ENCODE measurements at places on chromosomes 2 and 18. TPM values are rescaled to one million over a fixed set of nuclear protein-coding genes. Genes with fewer than 3 reads are reported as not detected.

- ATAC-seq, result no peak
Measured at GRCh38 chr18:47595831-47596501, 334.5 kb downstream of the SMAD2 start.

GRCh38 chr18:76914314-76914713 is 92.0 kb downstream of the ZNF236 start:
- no peak for ATAC-seq

DNA sequence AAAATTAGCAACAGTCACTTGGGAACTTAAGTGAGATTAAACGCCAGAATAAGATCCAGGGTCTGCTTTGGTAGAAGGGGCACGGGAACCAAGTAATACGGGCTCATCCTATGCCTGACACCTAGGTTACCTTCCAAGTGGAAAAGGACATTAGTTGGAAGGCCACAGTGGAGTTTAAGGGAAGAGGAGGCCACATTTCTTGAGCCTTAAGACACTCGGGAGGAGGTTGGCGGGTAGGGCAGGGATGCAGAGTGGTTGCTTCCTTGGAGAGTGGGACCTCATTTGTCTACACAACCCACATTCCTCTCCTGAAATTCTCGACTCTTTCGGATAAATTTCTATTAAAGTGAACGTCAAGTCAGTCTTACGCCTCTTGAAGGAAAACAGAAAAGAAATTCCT is 510 bp upstream of the DNAH6 start:
- ATAC-seq, result peak; percentile 11

GRCh38 chr2:10848541-10848940 is 36.0 kb upstream of the PDIA6 start:
- no peak for ATAC-seq

GRCh38 chr2:127577973-127578372 is 42.5 kb downstream of the MYO7B start:
- ATAC-seq, result no peak

DNA sequence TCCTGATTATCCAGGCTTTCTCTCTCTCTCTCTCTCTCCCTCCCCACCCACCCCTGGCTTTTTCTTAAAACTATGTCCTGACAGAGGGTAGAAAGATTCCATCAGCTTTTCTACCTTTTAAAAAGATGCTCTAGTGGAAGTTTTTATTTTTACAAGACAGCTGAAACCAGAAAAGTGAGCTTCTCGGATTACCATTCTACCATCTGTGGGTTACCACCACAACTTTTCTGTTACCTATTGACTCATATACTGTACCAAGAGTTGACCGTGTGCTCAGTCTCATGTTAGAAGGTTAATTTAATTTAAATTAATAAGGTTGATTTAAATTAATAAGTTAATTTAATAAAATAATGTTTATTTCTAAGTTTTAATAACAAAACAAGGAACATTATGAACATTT is 137.6 kb downstream of the UPP2 start:
- ATAC-seq, result no peak

- no peak for ATAC-seq
Measured at GRCh38 chr2:120821446-120822160, 85.9 kb downstream of the GLI2 start.

- no peak for ATAC-seq
Measured at GRCh38 chr2:212677466-212677865, 138.9 kb upstream of the ERBB4 start.

- ATAC-seq, result no peak
Measured at GRCh38 chr2:178229927-178230326, 35.6 kb downstream of the OSBPL6 start.

GRCh38 chr2:15858466-15858865 is 81.9 kb upstream of the MYCN start:
- no peak for ATAC-seq

- ATAC-seq, result no peak
Measured at GRCh38 chr2:189386741-189387140, 54.5 kb upstream of the WDR75 start.

GRCh38 chr2:109069331-109070194 is 59.4 kb upstream of the SH3RF3 start:
- no peak for ATAC-seq

DNA sequence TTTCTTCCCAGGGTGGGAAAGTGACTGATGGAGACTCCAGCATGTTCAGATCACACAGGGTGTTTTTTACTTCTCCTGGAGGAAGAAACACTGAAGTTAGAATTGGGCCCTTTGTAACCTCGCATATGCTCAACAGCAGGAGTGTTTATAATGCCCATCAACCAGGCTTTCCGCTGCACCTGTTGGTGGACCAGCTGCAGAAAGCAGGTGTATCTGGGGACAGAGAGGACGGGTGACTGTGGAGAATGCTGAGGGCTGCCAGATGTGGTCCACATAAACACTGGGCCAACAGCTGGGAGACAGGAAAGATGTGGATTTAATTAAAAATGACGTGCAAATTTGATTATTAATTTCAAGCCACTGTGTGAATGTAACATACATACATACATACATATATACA is 335.5 kb upstream of the SPRED2 start:
- ATAC-seq, result no peak

- peak; percentile 74 for ATAC-seq
Measured at GRCh38 chr2:100924520-100925451, 77.3 kb upstream of the RPL31 start.

DNA sequence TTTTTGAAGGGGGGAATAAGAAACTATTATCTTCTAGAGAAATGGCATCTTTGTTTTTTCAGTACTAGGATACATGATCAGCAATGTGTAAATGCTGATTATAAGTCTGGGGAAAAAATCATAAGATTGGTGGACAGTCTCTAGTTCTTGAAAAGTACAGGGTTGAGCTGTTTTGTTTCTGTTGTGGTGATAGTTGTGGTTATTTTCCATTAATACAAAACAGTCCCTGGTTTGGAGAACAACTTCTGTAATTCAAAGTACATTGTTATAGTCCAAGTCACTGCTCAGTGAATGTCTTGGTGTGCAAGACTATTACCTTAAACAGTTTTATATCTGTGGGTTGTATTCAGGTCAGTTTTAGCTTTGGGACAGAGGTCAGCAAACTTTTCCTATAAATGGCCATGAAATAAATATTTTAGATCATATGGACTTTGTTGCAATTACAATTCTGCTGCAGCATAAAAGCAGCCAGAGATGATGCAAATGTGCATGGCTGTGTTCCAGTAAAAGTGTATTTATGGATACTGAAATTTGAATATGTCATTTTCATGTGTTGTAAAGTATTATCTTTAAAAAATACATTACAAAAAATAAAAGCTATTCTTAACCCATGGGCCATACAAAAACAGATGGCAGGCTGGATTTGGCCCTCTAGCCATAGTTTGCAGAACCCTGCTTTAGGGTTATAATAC is 111.0 kb downstream of the CERS6 start:
- no peak for ATAC-seq

GRCh38 chr2:29009711-29010677 is 28.9 kb downstream of the TOGARAM2 start:
- no peak for ATAC-seq

DNA sequence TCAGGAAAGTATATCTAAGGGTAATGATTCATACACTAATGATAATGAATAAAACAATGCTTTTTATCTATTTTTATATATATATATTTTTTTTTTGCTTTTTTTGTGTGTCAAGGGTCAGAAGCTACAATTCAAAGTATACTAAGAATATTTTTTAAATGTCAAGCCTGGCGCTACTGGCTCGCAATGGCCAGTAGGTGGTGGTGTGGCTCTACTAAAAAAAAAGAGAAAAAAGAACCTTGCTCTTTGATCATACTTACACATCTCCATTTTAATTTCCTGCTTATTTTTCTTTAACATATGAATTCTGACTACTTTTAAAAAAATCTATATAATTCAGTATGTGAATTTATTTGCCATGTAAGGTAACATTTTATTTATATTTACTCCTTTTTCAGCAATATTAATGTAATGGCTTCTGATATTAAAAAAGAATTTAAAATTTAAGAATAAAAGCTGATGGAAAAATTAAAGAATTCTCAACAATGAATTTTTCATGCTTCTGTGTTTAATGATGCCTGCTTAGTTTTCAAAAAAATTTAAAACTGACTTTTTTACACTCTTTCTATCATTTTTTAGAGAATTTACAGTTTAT is 232.9 kb downstream of the GULP1 start:
- ATAC-seq, result peak; percentile 68

- ATAC-seq, result peak; percentile 37
Measured at GRCh38 chr2:144194326-144195071, 325.4 kb downstream of the ZEB2 start.

GRCh38 chr2:191382801-191383200 is 137.6 kb downstream of the MYO1B start:
- ATAC-seq, result no peak

GRCh38 chr2:182713601-182714000 is 2.5 kb upstream of the DNAJC10 start:
- no peak for ATAC-seq

DNA sequence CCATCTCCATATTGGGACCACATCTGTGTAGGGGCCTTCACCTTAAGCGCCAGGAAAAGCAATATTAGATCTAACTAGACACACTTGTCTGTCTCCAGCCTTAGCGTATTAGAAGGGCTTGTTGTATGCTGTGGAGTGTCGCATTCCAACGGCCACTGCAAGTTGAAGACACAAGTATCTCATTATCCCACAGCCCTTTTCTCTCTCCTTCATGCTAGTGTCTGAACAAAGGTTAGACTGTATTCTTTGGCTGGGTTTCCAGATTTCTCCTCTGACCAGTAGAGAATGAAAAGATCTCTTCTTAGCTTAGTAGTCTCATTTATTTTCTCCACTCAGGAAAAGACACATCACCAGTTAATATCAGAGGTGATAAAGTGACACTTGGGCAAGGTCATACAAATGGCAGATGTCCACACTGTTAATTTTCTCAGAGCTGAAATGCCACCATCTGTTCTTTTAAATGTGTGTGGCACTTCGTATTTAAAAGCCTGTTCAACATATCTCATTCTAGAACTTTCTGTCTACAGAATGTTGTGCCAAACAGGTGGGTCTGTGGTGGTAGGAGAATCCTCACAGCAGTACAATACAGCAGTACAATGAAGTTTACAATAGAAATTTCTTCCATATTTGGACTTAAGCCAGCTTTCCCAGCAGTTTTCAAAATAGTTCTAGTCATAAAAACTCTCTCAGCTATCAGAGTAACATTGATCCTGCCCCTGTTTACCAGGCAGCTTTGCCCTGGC is 94.0 kb upstream of the ITGA6 start:
- peak; percentile 47 for ATAC-seq

- no peak for ATAC-seq
Measured at GRCh38 chr2:95023222-95023597, 2.3 kb upstream of the MAL start.

GRCh38 chr2:19580830-19581229 is 222.4 kb upstream of the OSR1 start:
- ATAC-seq, result no peak

DNA sequence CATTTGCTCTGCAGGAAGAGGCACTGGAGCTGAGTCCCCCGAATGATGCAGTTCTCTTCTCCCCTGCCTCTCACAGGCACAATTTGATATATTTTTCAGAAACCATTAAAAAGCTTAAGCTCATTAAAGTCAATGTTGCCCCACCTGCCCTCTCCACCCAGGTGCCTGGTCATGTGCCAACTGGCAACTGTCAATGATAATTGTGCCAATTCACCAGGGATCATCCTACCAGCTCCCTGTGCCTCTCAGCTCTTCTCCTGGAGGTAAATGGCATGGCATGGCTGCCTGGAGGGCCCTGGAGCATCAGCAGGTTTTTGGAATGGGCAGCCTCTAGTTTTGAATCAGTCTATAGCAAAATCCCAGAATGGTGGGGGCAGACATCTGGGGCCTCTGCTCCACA is 279.6 kb upstream of the ID2 start:
- no peak for ATAC-seq

DNA sequence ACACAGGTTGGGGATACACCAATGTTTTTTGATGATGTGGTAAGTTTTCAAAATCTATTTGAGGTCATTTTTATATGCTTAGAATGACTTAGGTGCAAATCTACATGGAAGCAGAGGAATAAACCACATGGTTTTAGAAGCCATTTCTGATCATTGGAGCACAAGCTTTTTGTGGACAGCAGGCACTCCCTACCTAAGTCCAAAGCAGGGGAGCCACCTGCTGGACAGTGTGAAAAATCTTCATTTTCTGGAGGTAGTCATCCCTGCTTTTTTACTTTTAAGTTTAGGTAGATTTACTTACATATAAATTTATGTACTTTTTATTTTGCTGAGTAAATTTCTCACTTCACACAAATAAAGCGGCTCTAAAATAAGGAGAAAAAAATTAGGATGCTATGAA is 323.2 kb downstream of the PLCL1 start:
- ATAC-seq, result peak; percentile 76

- ATAC-seq, result no peak
Measured at GRCh38 chr2:170485254-170486026, 229.7 kb upstream of the SP5 start.

ALK gene
- 4.3 TPM for total RNA-seq

CACNB4 gene
- 14.0 TPM for total RNA-seq

GREB1 gene
- 2.1 TPM for total RNA-seq

AQP12A gene
- not detected for total RNA-seq

ITGAV gene
- total RNA-seq, result 11.6 TPM

SCTR gene
- not detected for total RNA-seq

RAPGEF4 gene
- total RNA-seq, result 16.6 TPM

CPLX4 gene
- total RNA-seq, result not detected

ELOA2 gene
- 0.45 TPM for total RNA-seq

CRYGC gene
- total RNA-seq, result 1.4 TPM

HOXD12 gene
- total RNA-seq, result not detected

DSC1 gene
- 0.65 TPM for total RNA-seq

EFEMP1 gene
- total RNA-seq, result 6.3 TPM

INPP1 gene
- total RNA-seq, result 7.5 TPM

IL36RN gene
- 0.73 TPM for total RNA-seq
